ENCODE measurements at places on chromosomes 3 and 15.

- no peak for DNase-seq
Measured at GRCh38 chr3:144497452-144497851, 525.8 kb downstream of the DIPK2A start.

DNA sequence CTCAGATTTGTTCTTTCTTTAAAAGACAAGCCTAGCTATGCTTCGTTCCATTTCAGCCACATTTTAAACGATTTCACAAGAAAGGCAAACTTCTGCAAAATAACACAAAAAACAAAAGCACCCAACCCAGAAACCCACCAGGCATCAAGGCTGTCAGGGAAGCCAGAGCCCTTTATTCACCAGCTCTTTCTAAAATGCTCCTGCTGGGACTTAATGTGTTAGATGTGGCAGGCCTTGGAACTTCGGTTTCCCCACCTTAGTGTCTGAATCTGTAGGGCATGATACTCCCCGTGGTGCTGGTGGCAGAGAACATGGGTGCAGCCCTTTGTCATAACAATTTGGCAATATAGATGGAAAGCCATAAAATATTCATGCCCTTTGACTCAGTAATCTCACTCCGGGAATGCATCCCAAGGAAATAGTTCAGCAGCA lies 56.8 kb upstream of the LCTL start:
- no peak for DNase-seq

DNA sequence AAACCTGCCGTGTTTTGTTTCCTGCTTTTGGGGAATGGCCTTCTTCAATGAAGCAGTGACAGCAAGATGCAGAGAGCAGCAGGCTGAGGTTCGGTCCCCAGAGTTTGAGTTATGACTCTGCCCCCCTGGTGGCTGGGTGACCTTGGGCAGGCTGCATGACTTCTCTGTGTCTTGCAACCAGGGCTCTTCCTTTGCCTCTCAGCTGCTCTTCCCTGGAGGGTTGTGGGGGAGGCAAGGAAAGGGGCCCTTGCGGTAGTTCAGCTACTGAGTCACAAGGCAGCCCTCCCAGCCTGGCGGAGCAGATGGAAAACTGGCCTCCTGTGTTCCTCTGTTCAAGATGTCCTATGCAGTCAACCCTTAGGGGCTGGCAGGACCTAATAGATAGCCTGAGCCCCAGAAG lies 17.1 kb downstream of the CTXND1 start:
- peak; percentile 27 for DNase-seq

- DNase-seq, result no peak
Measured at GRCh38 chr15:88981244-88982215, 68.4 kb upstream of the MFGE8 start.

GRCh38 chr15:23483821-23484299 lies 36.8 kb upstream of the GOLGA6L2 start:
- no peak for DNase-seq

DNA sequence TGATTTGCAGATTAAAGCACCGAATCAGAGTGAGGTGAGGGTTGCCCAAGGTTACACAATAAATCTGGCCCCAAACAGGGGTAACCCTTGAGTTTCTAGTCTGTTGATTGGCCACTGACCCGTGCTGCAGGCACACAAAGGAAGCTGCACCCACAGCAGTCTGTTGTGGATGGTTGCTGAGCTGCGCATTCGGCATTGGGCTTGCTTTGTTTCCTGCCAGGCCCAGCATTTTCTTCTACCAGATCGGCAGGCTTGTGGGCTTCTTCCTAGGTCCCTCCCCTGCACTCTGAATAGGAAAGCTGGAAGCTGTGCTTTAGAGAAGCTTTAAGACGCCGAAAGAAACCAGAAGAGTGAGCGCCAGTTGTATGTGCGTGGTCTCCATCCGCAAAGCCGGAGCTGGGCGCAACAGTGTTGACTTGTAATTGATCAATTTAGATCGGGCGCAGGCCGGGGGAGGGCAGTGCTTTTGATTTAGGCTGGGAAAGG lies 12.1 kb downstream of the B3GNT5 start:
- no peak for DNase-seq

- DNase-seq, result no peak
Measured at GRCh38 chr15:47551079-47551478, 166.2 kb upstream of the SEMA6D start.

DNA sequence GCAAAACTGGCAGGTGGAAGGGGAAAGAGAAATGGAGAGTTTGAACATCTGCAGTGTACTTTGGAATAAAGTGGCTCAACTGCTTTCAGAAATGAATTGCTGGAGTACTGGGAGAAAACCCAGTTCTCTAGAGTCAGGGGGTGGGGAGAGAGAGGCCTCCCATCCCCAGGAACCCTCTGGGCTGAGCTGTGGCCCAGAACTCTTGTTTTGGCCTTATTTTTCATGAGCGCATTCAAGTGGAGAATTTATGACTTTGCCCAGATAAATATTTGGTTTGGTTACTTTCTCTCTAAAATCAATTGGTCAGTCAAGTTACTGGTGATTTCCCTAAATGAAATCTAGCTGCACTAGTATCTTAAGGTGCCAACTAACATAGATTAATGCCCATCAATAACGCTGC lies 28.7 kb upstream of the HACD2 start:
- DNase-seq, result no peak

DNA sequence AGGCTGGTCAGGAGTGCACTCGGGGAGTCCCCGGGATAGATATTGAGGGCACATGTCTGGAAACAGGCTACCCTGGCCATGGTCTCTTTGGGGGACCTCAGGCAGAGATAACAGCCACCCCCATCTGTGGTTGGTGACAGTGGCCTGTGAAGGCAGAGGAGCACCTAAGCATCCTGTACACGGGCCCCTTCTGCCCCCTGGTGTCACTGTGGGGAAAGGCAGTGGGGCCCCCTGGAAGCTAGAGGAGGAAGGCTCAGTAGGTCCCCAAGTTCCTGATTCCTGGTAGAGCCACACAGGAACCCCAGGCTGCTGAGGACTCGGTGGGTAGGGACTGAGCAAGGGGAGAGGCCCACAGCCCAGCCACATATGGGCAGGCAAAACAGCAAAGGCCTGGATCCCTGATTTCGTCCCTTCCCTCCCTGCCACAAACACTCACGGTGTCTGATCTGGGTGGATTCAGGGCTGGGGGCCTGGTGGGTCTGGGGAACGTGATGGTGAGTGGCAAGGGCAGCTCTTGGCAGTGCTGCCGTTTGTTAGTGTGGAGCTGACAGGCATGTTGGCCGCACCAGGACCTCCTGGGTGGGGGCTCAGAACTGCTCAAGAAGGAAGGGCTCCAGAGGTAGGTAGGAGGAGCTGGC lies 14.1 kb upstream of the CXCR6 start:
- DNase-seq, result peak; percentile 62

DNA sequence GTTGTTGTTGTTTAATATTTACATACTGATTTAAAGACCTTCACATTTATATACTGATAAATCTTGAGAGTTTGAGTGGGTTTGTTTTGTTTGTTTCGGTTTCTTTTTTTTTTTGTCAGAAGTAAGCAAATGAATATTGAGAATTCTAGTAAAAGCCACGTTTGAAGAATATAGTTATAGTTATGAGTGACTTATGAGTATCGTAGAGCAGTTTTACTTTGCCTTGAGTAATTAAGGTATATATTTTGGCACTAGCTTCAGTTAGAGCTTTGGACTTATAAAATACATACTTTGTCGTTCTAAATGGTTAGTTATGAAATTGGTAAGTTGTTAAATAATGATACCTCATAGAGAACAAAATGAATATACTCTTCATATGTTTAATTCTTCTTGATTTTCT lies 27.8 kb downstream of the ATP1B3 start:
- no peak for DNase-seq

GRCh38 chr3:122979211-122979610 lies 48.4 kb downstream of the SEMA5B start:
- DNase-seq, result no peak

GRCh38 chr3:124174476-124174875 lies 182.6 kb upstream of the ROPN1 start:
- no peak for DNase-seq

DNA sequence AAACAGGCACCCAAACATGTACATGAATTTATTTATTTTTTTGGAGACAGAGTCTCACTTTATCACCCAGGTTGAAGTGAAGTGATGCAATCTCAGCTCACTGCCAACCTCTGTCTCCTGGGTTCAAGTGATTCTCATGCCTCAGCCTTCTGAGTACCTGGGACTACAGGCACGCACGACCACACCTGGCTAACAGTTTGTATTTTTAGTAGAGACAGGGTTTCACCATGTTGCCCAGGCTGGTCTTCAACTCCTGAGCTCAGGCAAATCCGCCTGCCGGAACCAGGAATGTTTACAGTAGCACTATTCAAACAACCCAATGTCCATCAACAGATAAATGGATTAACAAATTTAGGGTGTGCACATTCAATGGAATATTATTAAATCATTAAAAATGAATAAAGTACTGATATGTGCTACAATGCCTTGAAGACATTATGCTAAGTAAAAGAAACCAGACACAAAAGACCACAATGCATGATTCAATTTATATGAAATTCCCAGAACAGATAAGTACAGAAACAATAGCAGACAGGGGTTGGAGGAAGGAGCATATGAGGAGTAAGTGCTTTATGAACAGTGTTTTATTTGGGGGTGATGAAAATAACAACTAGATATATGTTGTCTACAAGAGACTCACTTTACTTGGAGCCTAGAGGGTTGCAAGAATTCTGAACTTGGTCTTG lies 1.3 kb downstream of the LEO1 start:
- DNase-seq, result no peak

- DNase-seq, result no peak
Measured at GRCh38 chr15:80162059-80162554, 9.3 kb downstream of the FAH start.

GRCh38 chr3:95044101-95044500 lies 981.2 kb downstream of the NSUN3 start:
- DNase-seq, result no peak

GRCh38 chr3:37779289-37780152 lies 82.2 kb upstream of the CTDSPL start:
- DNase-seq, result no peak

GRCh38 chr15:59353994-59354416 lies 18.7 kb downstream of the MYO1E start:
- DNase-seq, result no peak

DNA sequence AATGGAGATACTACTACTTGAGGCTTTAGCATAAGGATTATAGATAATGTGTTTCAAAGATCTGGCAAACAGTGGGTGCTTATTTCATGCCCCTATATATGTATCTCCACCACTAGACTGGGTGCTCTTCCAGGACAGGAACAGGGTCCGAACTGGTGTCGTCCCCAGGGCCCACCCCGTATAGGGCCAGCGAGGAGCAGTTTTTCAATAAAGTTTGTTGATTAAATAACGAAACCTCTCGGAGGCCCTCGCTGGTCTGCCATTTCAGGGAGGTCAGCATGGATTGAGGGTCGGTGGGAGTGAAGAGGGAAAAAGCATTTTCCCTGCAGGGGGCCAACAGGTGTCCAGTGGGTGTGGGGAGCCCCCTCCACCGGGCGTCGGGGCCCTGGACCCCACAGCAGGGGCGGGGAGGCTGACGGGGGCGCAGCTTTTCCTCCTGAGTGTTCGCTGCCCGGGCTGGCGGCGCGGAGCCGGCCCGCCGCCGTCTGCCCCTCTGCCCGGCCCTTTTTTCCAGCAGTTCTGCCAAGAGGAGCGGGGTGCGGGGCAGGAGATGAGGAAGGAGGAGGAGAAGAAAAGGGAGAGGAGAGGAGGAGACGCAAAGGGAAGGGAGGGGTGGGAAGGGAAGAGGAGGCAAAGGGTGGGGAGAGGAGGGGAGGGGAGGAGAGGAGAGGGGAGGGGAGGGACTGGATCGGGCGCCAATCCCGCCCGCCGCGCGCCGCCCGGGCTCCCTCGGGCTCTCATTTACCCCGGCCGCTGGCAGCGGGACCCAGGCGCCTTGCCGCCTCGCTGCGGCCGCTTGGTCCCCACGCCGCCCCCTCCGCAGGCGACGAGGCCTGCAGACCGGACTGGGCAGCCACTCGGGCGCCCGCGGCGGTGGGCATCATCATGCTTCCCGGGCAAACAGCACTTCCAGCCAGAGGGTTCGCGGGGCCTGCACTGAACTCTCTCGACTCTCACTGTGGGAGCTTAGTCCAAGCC lies 66.3 kb downstream of the ISG20 start:
- DNase-seq, result no peak

DNA sequence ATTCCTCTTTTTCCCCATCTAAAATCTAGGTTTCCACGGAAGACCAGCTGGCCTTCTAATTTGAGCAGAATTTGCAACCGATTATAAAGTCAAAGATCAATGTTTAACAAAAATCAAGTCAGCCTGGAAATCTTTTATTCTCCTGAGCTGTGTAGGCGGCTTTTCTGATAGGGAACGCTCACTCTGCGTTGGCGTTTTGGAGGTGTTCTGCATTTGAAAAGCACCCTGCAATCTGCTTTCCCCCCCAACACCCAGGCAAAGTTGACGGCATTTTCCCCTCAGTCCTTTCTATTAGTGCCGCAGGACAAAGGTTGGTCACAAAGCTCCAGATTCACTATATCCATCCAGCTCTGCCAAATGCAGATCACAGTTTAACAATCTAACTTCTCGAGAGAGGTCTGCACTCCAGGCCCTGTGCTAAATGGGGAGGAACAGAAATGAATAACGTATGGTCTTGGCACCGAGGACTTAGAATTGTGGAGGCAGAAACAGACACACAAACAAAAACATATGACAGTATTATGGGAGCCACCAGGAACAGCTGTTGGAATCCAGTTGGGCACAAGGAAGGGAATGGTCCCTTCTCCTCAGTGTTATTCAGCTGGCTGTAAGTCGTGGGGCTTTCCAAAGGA lies 50.4 kb upstream of the LARS2 start:
- no peak for DNase-seq

- no peak for DNase-seq
Measured at GRCh38 chr3:177928172-177928873, 607.9 kb upstream of the KCNMB2 start.

DNA sequence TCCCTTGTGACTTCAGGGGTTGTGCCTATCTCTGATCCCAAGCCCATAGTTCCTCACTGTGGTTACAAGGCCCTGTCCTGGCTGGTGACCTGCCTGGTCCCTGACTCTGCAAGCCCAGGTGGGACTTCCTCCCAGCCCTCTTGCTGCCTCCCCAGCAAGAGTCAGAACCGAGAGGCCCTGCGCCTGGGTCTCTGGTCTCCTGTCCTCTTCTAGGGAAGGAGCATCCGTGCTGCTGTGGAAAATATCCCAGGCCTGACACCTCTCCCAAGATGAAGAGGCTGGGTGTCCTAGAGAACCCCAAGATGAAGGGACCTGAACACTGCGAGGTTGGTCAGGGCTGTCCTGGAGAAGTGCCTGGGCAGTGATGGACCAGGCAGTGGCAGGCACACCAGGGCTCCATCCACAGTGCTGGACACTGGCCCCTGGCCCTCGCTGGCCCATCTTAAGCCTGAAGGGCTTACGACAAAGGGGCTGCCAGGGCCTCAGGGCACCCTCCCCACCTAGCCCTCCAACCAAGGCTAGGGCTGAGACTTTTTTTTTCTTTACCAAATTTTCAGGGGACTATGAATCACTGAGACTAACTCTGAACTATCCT lies 32.7 kb downstream of the PTH1R start:
- DNase-seq, result no peak
